ENCODE measurements at places on chromosomes 11 and 22.

- no peak for DNase-seq
These were observed 26.2 kb downstream of the SBF2 start for GRCh38 chr11:10267821-10268220.

- DNase-seq, result no peak
These were observed 9.4 kb upstream of the OPCML start for GRCh38 chr11:133541720-133542095.

DNA sequence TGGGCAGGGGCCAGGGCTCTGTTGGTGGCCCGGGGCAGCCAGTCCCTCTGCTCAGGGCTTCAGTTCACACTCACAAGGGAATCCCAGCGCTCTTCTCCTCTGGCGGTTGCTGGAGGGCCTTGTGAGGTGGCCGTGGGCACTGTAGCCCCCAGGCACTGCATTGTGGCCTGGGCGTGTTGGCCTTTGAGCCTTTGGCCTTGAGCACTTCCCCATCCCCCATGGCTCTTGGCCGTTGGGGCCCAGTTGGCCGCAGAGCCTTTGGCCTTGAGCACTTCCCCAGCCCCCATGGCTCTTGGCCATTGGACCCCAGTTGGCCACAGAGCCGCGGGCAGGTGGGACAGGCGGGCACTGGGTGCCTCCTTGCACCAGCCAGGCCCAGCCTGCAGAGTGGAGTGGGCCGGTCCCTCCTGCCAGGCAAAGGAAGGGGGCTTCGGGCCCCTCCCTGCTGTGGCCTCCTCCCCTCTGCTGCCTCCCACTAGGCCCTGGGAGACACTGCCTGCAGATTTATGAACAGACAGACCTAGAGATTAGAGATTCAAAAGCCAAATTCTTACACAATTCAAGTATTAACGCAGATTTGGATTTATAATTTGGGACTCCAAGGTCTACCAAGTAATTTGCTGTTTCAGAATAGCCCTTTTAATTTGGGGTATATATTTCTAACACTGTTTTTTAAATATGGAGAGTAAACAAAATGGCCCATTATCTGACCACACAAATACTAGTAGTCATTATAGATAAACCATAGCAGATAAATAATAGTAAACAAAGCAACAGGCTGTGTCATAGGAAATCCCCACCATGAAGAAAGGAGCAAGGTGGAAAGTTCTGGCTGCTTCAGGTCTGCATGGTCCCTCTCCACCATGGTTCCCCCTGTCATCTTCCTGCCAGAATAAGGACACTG is 18.2 kb upstream of the TXNRD2 start:
- DNase-seq, result no peak

DNA sequence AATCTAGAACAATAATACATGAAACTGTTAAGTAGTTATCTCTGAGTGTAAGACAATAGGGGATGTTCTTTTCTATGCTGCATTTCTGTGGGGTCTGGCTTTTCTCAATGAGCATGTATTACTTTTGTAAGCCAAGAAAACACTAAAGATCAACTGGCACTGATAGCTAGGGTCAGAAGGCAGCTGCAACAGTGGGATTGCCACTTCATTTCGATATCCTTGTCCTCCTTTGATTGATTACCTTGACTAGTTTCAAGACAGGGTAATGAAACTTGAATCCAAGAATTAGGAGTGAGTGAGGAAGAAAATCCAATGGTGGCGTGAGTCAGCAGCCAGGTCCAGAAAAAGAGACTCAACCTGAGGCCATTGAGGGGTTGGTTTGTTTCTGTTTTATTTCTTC is 46.5 kb downstream of the FEZ1 start:
- DNase-seq, result no peak

GRCh38 chr22:37558815-37559214 is 1.5 kb upstream of the CDC42EP1 start:
- DNase-seq, result no peak
